ENCODE measurements at places on chromosomes 1 and 21.

DNA sequence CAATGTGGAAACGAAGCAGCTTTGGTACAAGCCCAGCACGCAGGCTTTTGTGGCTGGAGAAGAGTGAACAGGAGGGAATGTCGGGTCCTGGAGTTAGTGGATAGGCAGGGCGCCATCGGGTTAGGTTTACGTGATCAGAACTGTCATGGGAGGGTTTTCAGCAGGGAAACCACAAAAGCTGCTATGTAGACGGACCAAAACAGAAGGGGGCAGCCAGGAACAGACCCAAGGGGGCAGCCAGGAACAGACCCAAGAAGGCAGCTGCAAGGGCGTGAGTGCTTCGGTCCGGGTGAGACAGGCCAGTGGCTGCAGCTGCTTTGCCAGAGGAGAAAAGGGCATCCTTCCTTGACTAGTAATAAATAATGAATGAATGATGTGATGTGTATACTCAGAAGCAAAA lies 77.5 kb upstream of the KIF1B start:
- DNase-seq: no peak

GRCh38 chr1:94668528-94668927 lies 127.0 kb upstream of the F3 start:
- no peak for DNase-seq

GRCh38 chr1:160330119-160330518 lies 12.9 kb downstream of the COPA start:
- no peak for DNase-seq

DNA sequence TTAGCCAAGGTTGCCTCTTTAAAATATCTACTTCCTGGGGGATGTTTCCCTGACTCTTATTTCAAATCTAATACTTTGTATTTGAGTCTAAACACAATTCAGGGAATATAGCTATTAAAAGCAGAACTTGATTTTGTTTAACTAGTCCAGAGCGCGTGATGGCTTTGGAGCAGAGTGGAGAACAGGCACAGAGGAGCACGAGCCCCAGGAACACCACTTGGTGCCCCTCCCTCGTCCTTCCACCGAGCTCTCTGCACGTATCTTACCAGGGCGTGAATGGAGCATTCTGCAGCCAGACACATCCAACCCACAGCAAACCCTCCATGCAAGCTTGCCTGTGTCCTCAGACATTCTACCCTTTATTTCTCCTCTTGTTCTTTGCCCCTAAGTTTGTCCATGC lies 14.1 kb downstream of the KIF26B start:
- DNase-seq: no peak

DNA sequence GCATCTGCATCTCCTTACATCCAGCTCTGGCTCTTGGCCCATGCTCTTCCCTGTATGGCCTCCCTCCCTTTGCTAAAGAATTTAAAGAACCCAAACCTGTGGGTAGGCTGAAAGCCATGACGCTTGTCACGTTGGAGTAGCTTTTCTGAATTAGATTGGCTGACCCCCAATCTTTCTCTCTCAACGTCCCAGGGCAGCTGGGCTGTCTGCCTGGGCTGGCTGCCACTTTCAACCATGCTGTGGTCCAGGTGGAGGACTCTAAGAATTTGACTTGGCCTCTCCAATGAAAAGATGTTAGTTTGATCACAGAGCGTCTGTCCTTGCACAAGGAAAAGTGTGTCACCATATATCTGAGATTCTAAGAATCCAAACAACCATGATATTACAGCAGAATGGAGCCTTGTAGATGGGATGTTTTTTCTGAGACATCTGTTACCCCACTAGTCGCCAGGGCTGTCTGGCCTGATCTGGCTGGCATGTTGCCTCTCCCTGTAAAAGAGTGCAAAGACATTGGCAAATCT lies 6.5 kb upstream of the IGSF3 start:
- DNase-seq: no peak

DNA sequence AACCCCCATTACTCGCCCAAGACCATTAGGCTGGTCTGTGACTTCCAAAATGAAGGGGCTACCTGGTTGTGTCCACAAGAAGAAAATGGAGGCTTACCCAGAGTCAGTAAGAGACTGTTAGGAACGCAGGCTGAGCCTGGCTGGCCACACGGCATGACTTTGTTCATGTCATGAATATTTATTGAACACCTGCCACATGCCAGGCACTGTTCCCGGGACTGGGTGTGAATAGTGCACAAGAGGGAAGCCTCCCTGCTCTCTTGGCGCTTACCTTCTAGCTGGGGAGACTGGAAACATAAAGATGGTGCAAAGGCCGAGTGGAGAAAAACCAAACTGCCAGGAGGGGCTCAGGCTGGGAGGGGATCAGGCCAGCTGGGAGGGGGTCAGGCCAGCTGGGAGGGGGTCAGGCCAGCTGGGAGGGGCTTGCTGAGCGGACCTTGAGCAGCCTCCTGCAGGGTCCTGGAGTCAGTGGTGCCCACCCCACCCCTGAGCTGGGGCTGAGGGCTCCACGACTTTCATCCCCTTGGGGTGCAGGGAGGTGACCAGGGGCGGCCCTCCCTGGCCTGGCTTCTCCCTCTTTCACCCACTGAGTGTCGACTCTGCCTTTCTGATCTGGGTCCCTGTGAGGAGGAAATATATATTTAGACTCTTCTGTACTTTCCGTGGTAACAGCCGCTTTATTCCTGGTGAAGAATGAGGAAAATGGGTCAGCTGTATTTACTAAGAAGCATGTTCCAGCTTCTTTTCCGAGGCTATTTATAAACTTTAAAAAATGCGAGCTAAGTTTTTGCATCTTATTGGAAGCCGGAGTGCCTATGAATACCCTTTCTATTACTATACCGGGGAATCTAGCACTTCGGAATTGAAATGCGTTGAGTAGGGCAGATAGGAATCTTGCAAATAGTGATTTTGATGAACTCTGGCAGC lies 139.0 kb downstream of the CAMTA1 start:
- DNase-seq: peak; percentile 21

DNA sequence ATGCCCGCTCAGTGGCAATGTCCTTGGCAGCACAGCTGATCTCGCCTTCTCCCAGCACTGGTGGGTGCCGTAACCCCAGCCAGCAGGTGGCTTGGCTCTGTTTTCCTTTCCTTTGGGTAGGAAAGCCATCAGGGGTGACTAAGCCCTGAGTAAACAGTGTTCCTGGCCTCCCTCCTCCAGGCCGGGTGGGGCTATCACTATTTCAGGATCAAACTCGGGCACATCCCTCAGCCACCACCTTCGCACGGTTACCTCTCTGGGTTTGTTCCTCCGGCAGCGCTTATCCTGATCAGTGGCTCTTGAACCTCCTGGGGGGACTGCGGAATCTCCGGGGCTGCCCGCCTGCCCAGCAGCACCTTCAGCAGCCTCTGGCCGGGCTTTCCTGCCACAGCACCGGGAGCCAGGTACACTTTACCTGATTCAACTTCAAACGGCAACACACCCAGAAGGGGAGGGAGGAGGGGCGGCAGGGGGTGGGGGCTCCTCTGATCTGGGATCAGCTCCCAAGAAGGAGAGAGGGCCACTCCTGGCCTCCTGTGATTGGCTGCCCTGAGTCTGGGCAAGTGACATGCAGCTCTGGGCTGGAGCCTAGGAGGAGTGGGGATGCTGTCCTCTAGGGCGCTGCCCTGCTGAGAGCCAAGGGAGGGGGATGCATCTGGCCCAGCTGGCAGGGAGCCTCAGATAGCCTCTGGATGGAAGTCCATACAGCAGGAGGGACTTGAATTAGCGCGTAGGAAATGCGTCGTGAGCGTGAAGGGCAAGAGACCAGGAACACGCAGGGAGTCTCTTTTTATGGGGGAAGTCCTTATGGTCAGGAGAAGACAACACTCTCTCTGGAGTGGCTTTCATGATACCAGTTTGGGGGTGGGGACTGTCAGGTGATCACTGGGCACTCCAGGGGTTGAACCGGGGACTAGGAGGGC lies at the start of gene ASCL5:
Gene ASCL5, minus strand, starts transcription at position 353 of the 923 bp plus-strand sequence. CDS start 11,812 bp downstream, outside the sequence.
- peak; percentile 69 for DNase-seq

- peak; percentile 81 for DNase-seq
These were observed 148.6 kb downstream of the HUNK start for GRCh38 chr21:32021319-32021994.

DNA sequence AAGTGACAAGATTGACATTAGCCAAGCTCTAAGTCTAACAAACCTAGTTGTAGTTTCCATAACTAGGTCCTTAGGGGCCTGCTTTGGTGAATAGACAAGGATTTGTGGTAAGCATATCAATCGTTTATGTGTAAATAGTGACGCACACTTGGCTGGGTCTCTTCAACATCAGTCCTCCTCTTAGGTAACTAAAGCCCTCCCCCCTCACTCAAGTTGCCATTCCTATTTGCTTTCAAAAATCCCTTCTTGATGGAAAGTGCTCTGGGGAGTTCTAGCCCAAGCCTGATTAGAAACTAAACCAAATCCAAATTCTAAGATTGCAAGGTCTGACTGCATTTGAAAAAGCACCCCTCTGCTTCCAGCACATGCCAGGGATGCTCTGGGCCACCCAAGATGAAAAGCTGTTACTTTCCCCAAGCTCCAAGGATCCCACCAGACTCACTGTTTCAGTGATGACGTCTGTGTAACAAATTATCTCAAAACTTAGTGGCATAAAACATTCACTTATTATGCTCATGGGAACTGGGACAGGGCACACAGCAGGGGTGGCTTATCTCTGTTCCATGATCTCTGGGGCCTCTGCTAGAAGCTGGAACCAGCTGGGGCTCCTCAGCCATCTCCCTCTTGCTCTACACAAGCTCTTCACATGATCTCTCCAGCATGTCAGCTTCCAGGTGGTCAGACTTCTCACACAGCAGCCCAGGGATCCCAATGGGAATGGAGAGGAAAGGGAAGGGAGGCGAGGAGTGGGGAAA lies 74.1 kb downstream of the RRAGC start:
- DNase-seq: no peak

GRCh38 chr1:223763881-223764280 lies 51.5 kb downstream of the CAPN2 start:
- no peak for DNase-seq

GRCh38 chr1:30879126-30879786 lies 29.3 kb downstream of the SDC3 start:
- DNase-seq: no peak

DNA sequence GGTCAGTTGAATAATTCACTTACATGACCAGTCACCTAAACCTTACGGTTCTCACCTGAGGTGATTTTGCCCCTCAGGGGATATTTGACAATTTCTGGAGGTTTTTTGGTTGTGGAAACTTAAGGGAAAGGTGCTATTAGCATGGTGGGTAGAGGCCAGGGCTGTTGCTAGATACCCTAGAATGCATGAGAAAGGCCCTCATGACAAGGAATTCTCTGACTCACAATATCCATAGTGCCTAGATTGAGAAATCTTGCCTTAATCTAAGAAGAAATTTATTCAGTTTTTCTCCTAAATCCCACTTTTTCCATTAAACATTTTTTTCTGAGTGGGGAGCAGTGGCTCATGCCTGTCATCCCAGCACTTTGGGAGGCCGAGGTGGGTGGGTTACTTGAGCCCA lies 119.7 kb downstream of the TGFB2 start:
- no peak for DNase-seq

GRCh38 chr1:160726498-160727315 lies 12.3 kb upstream of the SLAMF7 start:
- DNase-seq: peak; percentile 26

DNA sequence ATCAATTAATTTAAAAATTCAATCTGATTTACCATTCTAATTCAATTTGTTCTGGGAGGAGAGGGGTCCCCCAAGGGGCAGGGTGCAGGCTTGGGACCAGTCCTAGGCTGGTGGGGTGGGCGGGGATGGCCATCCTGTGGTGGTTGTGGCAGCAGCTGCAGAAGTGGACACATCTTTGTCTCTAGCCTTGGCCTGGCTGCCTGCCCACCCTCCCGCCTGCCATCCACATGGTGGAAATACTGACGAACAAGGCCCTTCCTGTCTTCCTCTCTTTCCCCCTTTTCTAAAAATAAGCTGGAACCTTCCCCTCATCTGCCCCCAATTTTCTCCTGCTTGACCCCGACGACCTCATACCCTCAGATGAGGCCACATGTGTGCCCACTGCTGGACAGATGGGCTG lies 130.9 kb downstream of the FOXD2 start:
- DNase-seq: no peak

- no peak for DNase-seq
These were observed 60.0 kb upstream of the ROR1 start for GRCh38 chr1:63713627-63714481.

DNA sequence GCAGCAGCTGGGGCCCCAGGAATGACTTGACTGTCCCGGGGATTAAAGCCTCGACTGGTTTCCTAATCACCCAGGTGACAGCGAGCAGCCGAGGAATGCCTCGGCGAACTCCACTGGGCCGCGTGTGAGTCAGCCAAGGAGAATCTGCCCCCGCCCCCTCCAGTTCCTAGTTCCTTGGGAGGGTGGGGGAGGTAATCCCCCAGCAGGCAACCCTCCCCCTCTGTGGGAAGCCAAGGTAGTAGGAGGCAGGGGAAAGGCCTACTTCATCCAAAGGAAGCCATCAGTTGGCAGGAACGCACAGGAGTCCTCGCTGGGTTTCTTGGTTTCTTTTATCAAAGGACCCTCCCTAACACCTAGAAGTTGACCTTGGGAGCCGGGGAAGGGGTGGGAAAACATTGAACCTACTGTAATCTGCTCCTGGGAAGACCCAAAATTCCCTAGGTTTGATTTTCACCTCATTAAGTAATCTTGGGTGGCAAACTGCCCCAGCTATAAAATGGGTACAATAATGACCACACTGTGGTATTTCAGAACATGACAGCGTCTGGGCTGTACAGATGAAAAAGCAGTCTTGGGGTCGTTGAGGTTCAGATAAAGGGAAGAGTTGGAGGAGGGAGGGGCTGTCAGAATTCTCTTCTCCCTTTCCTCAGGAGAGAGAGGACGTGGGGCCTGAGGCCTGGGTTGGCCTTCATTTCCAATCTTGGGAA lies 1.4 kb downstream of the TENT5B start:
- DNase-seq: no peak

DNA sequence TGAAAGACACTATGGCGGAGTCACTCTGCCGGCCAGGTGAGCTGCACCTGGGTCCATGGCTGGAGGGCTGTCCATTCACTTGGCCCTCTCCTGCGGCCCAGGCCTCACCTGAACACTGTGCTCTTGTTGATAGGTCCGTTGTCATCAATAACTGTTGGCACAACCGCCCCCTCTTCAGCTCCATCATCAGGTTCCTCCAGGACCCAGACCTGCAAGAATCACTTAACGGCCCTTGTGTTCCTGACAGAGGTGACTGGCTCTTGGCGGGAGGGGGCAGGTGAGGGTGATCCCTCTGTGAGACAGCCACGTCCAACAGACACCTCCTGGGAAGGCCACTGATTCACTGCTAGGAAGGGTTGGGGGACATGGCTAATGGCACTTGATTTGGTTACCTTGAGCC lies 54.9 kb downstream of the INAVA start:
- DNase-seq: no peak

GRCh38 chr1:79903321-79903720 lies 896.8 kb upstream of the ADGRL4 start:
- DNase-seq: no peak

DNA sequence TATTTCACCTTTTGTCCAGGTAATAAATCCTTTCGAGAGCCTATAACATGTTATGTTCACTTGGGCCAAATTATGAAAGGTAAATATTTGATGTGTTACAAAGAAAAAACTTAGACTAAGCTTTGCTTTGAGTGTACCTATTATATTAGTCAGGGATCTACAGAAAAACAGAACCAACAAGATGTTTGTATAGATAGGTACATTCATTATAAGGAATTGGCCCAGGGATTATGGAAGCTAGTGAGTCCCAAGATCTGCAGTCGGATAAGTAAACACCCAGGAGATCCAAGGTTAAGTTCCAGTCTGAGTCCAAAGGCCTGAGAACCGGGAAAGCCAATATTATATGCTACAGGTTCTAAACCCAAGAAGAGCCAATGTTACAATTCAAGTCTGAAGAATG lies 234.5 kb downstream of the NRIP1 start:
- DNase-seq: no peak
